Left cardiac atrium (tissue), 4 donors: ENCODE measurements at places on chromosomes 7 and 10.

DNA sequence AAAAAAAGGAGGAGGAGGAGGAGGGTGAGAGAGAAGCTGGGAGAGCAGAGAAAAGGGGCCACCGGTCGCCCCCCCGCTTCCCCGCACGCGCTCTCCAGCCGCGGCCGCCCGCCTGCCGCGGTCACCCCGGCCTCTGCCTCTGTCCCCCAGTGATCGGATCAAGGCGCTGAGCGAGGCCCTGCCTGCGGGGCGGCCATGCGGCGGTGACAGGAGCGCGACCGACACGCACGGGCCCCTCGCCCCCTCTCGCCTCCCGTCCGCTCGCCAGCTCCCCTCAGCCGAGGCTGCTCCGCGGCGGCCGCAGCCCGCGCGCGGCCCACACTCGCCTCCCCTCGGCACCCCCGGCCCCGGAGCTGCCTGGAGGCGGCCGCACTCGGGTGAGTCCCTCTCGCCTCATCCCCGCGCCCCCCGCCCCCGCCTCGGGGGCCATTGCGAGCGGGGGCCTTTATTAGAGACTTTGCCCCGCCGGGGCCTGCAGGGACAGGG lies at the start of gene GTF2I:
Gene GTF2I, plus strand, starts transcription at position 27 of the 486 bp plus-strand sequence. CDS start 31,411 bp downstream, outside the sequence.
- no peak for DNase-seq

DNA sequence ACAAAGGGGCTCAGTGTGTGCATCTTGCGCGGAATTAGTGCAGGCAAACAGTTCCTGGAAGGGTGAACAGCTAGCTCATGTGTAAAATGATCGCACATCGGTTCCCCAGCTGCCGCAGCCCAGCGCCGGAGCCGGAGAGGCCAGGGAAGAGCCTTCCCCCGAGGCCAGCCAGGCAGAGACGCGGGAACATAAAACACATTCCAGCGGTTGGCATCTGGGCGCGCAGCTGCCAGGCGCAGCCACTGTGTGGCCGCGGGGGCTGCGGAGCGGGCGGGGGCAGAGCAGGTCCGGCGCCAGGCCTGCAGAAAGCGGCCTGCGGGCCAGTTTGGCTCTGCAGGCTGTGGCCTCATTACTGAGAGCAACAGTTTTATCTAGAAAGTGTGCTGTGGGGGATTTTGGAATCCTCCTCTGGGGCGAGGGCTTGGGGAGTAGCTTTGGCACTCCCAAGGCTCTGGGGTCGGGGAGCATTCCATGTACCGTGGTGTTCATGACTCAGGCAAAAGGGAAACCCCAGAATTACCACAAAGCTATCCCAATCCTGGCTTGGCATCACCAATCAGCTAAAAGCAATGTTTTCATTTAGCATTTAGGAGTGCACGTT lies 74.3 kb downstream of the SAMD9 start:
- DNase-seq: no peak

DNA sequence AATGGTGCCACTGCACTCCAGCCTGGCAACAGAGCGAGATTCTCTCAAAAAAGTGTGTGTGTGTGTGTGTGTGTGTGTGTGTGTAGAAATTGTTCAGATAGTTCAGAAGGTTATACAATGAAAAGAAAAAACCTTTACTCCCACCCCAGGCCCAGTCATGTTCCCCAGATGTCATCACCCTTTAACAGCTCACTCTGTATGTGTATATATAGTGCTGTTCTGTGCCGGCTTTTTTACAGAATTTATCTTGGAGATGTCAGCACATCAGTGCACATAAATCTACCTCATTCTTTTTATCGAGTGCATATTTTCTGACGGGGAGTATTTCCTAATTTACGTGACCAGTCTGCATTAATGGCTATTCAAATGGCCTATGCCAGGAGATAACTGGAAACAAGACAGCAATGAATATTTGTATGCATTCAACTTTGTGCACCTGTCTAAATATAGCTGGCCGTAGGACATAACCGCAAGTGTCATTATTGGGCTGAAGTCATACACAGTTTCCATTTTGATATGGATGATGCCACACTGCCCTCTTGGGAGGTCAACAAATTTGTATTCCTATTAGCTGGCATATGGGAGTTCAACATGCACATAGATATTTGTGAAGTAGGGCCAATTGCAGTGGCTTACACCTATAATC lies 11.7 kb downstream of the NIPSNAP2 start:
- no peak for DNase-seq

- no peak for DNase-seq
These were observed 22.5 kb downstream of the ZSCAN25 start for GRCh38 chr7:99639267-99639666.

DNA sequence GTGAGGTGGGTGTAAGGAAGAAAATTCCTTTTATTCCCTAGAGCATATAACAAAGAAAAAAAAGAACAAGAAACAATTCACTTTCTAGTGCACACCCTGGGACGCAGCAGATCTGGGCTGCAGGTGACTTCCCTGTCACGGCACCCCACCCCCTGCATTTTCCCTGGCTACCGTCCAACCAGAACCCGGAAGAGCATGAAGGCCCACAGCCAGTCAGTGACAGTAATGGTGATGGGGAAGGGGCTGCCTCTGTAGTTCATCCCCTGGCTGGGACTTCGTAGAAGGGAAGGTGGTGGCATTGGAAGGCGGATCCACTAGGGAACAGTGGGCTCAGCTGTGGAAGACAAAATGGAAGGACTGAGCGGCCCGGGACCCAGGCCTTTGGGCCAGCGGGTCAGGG lies 236.7 kb downstream of the BUB3 start:
- no peak for DNase-seq

DNA sequence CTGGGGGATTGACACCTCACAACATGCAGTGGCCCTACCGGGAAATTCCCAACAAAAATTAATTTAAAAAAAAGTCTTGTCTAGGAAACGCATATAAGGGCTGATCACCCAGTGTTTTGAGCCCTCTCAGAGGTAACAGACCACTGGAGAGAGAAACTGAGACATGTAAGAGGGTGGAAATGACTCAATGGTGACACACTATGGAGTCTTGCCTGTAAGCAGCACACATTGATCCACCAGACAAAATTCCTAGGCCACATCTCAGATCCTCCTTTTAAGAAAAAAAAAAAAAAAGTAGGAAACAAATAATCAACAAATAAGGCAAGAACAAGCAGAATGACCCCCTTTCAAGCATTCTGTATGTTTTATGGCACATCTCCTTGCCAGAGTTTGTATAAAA lies 296.2 kb downstream of the MAGI2 start:
- DNase-seq: no peak
